ENCODE measurements at places on chromosomes 4 and X.

GRCh38 chrX:78754917-78755316, 7.4 kb downstream of the LPAR4 start:
- no peak for DNase-seq

DNA sequence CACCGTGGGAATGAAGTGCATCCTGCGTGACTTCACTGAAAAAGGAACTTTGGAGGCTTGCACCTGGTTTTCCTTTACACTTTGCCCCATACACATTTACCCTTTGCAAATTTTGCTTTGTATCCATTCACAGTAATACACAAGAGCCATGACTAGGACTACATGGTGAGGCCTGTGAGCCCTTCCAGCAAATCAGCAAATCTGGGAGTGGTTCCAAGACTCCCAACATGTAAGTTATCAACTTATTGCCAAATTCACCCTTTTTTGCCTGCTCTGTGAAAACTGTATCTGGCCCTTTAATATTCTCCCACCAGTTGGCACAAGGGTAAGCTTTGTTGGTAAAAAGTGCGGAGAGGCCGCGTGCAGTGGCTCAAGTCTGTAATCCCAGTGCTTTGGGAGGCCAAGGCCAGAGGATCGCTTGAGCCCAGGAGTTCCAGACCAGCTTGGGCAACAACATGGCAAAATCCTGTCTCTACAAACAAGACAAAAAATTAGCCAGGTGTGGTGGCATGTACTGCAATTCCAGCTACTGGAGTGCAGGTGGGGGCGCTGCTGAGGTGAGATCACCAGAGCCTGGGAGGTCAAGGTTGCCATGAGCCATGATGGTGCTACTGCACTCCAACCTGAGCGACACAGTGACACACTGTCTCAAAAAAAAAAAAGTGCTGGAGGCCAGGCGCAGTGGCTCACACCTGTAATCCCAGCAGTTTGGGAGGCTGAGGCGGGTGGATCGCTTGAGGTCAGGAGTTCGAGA, 5.0 kb downstream of the PRMT9 start:
- no peak for DNase-seq

DNA sequence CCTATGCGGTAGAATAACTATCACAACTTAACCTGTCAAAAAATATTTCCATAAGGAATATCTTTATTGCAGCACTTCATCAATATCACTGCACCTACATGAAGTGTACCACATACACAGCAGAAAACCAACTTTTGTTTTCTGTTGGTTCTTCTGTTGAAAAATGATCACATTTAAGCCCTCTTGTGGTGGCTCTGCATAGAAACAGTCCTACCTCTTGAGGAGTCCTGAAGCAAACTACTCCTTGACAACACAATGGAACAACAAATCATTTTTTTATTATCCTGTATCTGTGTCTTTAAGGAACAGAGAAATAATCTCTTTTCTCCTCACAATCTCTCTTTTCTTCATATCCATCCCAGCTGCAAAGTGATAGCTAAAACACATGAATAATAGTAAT, 39.8 kb upstream of the ATOH1 start:
- DNase-seq = no peak

DNA sequence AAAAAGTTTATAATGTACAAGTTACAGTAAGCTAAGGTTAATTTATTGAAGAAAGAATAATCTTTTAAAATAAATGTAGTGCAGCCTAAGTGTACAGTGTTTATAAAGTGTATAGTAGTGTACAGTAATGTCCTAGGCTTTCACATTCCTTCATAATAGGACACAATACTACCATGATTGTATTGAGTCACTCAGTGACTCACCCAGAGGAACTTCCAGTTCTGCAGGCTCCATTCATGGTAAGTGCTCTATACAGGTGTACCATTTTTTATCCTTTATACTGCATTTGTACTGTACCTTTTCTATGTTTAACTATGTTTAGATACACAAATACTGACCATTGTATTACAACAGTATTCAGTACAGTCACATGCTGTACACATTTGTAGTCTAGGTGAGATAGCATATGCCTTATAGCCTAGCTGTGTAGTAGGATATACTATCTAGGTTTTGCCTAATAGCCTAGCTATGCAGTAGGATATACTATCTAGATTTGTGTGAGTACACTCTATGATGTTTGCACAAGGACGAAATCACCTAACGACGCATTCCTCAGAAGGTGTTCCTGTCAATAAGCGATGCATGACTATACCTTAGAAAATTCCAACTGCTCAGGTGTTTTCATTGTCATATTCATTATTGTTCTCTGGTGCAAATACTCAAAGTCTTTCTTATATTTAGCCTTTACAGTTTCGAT, 5.5 kb upstream of the TMEM255A start:
- DNase-seq = no peak

- no peak for DNase-seq
Observed at GRCh38 chrX:153769865-153770600, 6.0 kb downstream of the PLXNB3 start.

GRCh38 chr4:159075531-159075932, 27.3 kb upstream of the RAPGEF2 start:
- DNase-seq = no peak

DNA sequence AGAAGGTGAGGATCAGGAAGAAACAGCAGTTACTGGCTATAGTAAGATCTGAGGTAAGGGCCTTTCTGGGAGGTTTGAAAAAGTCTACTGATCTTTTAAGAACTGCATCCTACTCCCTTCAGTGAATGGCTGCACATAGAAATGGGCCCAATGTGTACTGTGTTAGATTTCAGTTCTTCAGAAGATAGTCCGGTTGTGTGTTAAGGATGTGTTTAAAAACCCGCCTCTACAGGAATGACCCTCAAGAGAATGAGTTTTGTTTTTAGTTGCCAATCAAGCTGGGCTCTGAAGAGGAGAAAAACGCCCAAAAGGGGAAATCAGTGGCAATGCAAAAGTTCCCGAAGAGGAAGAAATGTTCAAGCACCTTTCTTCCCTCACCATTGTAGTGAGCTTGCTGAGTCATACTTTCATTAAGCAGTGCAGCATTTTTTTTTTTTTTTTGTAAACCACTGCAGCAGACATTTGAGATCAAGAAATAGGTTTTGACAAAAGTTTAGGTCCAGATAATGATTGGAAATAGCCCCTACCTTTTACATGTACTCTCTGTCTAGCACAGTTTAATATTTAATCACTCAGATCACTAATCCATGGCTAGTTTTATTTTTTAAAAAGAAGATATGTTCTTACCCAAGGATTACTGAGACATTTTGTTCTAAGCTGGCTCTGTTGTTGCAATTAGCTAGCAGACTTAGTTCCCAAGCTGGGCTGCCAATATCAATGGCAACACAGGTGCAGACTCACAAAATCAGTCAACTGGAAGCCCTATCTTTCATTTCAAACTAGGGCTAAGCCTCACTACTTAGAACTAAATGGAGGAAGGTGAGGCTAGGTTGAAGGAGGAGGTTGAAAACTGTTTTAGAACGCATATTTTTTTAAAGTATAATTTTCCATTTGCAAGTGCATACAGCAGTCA, 7.0 kb upstream of the TRPC5OS start:
- DNase-seq = no peak

- DNase-seq = no peak
Observed at GRCh38 chr4:176538217-176538925, 218.6 kb downstream of the SPCS3 start.

DNA sequence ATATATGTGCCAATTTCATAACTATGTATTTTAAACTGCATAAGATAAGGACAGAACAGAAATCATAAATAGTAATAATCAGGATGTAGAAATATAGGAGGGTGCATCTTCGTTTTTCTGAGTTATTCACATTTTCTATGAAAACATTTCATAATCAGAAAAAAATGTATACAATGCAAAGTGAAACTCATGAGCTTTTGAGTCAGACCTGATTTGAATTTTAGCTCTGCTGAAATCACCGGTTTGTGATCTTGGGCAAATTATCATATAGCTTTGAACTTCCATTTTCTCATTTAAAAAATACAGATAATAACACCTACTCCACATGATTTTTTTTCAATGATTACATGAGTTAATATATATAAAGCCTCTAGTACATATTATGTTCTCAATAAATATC, 106.9 kb downstream of the KDR start:
- no peak for DNase-seq

DNA sequence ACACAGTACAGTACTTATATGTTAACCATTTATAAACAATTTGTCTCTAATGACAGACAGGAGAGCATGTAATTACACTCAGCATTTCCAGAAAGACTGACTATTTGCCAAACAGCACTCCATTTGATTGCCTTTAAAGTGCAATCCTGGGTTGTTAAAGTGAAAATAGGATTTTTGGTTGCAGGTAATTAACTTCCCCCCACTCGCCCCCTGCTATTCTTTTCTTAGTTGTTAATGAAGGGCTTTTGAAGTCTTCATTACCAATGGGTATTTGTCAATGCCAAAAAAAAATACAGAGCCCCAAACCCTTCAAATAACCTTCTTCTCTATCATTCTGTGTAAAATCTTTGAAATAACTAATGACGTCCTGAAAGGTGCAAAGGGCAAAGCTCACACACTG, 825.6 kb downstream of the STPG2 start:
- peak; percentile 47 for DNase-seq

- DNase-seq = no peak
Observed at GRCh38 chr4:99885063-99885664, 9.1 kb downstream of the LAMTOR3 start.

GRCh38 chr4:102533904-102534303, 32.7 kb downstream of the NFKB1 start:
- DNase-seq = no peak

- peak; percentile 15 for DNase-seq
Observed at GRCh38 chrX:40855411-40855810, 120.1 kb upstream of the MED14 start.

DNA sequence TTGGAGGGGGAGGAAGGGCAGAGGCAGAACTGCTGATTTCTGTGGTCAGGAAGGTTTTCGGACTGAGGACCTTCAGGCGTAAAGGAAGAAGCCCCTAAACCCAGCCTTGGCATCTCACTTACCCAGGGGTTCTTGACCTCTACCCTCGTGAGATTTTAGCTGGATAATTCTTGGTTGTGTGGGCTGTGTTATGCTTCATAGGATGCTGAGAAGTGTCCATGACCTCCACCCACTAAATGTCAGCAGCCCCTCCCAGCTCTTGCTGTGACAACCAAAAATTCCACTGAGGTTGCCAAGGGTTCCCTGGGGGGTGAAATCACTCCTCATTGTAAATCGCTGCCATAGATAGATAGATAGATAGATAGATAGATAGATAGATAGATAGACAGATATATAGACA, 5.8 kb upstream of the CRLF2 start:
- DNase-seq = no peak
